Hippocampal formation (tissue), 2 donors: ENCODE measurements at places on chromosomes 3 and 15.

GRCh38 chr3:102378216-102378615 lies 56.6 kb upstream of the ZPLD1 start:
- no peak for DNase-seq

DNA sequence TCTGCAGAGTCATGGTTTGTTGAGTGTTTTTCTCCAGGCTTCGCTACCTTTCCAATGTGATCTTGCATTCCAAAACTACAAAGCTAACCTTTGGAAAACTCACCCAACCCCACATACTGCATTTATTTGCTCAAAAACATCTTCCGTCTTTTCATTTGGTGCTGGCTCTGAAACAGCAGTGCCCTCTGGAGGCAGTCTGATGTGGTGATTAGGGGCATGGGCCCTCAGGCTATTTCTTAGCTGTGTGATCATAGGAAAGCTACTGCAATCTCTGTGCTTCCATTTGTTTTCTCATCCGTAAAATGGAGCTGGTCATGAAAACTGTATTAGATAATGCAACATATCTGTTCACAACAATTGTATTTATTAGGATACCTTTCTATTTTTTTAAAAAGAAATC lies 47.0 kb downstream of the MTHFS start:
- peak; percentile 24 for DNase-seq

- DNase-seq: no peak
Measured at GRCh38 chr3:178193846-178194245, 342.4 kb upstream of the KCNMB2 start.

GRCh38 chr3:132900481-132900880 lies 137.7 kb upstream of the TMEM108 start:
- no peak for DNase-seq

DNA sequence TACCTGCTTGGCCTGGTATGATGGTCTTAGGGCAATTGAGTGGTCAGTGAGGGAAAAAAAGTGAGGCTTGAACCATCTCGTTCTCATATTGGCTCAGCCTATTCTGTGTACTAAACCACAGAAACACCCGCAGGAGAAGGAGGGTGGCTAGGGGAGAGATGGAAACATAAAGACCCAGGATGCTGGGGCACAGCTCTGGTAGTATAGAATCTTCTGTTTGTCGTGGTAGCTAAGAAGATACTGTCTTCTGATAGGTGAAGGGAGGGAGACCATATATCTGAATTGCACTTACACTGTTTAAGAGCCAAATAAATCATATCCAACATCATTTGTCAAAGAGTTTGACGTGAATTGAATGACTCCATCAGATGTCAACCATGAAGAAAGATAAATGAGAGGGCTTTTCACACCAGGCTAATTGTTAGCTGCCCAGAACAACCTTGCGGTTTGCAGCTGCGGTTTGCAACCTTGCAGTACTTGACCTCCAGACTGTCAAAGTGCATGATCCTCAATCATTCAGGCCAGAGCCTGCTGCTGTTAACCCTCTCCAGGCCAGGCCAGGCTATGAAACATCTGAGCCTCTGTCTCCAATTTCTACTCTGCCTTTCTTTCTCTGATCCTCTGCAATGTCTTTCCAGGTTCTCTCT lies 40.9 kb upstream of the PIK3R4 start:
- no peak for DNase-seq

DNA sequence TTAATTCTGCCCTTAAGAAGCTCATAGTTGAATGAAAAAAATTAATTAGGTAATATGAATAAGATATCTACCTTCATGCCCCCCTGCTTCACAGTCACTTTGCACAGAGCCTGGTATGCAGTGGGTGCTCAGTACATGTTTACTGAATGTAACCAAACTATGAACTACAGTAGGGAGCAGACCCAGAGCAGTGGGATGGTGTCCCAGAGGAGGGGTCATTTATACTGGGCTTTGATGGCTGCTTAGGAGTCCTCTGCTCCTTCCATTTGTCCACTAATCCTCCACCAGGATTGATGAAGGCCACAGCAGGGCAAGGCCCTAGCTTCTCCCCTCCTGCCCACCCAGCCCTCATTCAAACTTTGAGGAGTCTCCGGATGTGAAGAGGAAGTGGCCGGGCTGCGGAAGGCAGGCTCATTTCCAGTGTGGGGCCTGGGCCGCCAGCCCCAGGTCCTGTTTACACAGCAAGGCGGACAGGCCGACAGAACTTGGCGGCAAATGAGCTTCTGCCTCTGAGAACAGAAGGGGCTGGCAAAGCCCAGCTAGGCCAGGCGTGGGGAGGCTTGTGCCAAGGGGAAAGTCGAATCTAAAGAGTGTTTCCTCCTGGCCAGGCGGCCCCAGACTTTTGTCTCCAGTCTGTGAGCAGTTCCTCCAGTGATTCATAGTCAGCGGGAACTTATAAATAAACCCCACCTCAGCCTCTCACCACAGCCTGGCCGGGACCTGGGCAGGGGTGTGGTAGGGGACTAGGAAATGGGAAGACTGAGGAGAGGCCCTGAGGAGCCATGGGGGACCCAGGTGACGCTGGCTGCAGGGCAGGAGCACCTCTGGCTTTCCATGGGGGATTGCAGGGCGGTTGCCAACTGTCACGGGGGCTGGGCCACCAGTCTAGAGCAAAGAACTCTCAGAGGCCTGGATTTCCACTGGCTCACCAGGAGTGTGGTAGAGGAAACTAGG lies 51.6 kb upstream of the LCTL start:
- DNase-seq: peak; percentile 54

GRCh38 chr3:35653347-35653746 lies 14.0 kb downstream of the ARPP21 start:
- DNase-seq: no peak

DNA sequence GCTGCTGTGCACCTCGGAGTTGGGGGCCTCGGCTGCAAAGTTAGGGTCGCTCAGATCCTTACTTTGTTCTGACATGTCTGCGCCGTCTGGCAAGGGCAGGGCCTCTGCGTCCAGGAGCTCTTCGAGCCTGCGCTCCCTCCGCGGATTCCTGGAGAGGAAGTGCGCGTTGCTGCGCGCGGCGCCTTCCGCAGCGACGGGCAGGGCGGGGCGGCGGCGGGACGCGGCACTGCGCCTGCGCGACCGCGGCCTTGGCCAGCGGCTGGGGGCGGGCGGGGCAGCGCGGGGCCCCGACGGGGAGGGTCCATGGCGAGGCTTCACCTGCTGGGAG lies at the start of gene NDN:
TSS of gene NDN (minus strand) at position 163 of the 328 bp plus-strand sequence. CDS start at position 75, 88 bp downstream.
- DNase-seq: peak; percentile 14

DNA sequence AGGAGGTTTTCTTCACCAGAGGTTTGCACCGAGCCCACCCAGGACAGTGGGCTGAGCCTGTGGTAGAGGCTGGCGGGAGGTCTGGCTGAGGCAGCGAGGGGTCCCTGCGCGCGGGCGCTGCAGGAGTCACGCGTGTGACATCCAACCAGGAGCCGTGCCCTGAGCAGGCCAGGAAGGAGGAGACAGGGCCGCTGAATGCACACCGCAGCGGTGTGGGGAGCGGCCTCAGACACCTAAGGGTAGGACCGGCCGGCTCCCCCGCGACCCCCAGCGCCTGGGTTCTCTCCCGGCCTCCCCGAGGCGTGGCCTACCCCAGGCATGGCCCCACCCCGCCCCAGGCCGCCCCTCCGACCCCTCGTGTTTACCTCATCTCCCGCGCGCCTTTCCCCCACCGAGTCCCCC lies 412 bp downstream of the SLC41A3 start:
- no peak for DNase-seq

- peak; percentile 60 for DNase-seq
Measured at GRCh38 chr3:49133226-49133951, 539 bp upstream of the LAMB2 start.

- DNase-seq: no peak
Measured at GRCh38 chr15:60392986-60393790, 4.6 kb downstream of the ANXA2 start.

DNA sequence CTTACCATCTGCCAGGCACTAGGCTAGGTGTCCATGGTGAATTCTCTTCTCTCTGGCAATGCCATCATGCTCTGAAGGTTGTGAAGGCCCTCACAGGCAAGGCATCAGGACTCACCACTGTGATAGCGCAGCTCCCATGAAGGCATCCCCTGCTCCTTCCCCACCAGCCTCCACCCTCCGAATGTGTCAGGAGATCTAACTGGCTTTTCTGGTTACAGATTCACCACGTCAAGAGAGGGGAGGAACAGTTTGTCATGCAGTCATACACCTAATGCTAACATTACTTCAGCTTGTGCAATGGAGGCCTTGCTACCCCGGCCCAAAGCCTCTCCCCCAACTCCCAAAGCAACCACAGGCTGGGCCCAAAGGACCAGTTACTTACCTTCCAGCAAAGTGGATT lies 8.9 kb upstream of the CMTM8 start:
- no peak for DNase-seq

DNA sequence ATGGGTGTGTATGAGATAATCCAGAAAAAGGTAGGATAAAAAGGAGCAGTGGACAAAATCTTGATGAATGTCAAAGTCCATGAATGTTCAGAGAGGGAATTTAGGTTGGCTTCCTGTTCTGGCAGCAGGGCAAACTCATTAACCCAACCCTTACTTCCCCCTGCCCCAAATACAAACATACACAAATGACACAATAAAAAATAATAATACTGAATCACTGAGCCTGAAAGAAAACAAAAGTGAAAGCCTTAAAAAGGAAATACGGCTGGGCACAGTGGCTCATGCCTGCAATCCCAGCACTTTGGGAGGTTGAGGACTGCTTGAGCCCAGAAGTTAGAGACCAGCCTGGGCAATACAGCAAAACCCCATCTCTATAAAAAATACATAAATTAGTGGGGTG lies 62.9 kb downstream of the GPR176 start:
- DNase-seq: no peak

DNA sequence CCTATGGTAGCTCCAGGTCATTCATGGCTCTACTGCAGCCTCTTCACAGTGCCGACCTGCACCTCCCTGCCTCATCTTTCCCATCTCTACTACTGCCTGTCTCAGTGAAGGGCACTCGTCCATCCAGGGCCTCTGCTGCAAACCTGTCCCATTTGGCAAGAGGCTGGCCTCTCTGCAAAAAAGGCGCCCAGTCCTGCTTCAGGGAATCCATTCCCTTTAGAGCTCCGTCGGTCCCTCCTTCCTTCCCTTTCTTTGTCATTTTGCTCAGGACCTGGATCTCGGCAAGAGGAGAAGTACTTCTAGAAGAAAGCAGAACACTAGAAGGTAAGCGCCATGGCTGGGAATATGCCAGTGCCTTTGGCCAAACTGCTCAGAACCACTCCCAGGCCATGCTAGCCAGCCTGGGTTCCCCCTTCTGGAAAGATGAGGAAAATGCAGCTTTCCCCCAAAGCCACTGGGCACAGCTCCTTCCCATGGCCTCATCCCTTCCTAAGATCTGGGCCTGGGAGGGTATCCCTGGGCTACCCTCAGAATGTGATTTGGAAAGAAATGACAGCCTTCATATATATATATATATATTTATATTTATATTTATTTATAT lies 6.4 kb upstream of the ISL2 start:
- DNase-seq: no peak
